Stimulated activated CD4-positive, alpha-beta T cell treated with anti-CD3 and anti-CD28 coated beads, Interleukin-1b, Interleukin-23, amount 100 ng/mL, for 4 hours (primary cell): ENCODE measurements at places on chromosomes 2 and 18.

DNA sequence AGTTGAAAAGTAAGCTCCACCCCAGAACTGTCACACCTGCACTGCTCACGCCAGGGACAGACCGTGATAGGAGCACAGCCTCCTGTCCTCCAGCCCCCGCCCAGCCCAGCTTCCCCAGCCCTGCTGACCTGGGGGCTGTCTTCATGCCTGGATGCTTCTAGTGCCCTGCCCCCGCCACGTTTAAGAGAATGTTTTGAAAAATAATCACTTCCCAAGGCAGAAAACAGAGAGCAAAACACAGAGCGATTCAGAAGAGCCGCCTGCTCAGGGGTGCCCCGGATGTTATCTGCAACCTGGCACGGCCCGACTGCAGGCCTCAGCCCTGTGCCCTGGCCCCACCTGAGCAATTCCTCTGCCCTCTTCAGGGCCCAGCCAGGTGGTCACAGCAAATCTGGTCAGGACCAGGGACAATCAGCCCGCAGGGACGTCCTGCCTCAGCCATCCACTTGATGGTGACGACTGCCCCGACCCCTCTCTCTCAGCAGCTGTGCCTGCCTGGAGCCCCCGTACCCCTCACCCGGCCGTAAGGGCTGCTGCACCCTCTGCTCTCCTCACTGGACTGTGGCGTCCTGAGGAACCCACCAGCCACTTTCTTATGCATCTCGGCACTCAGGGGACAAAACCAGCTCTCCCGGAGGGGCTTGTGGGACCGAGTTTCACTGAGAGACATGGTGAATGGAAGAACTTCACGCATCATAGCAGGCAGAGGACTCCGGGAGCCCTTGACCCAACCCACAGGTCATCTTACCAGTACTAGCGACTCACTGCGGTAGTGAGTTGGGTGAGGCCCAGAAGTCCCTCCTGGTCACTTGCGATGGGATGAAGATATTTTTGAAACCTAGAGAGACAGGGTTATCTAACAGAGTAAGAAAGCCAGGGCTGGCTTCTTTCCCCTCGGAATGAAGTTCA lies 30.2 kb downstream of the ADI1 start:
- no peak for DNase-seq

DNA sequence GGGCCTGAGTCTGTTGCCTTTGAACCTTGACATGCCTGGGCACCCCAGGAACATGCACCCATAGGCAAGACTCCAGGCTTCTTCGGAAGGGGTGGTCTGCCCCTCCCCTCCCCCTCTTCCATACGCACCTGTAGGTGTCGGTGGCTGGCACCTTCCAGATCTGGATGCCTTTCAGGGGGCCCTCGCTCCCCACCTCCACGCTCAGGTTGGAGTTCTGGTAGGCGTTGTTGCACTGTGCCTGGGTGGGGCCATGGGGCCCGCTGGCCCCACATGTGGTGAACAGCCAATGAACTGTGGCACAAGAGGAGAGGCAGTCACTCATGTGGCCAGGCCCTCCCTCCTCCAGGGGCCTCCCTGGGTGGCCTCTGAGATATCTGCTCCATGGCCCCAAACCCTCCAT lies 135.8 kb downstream of the CLIP4 start:
- no peak for DNase-seq

DNA sequence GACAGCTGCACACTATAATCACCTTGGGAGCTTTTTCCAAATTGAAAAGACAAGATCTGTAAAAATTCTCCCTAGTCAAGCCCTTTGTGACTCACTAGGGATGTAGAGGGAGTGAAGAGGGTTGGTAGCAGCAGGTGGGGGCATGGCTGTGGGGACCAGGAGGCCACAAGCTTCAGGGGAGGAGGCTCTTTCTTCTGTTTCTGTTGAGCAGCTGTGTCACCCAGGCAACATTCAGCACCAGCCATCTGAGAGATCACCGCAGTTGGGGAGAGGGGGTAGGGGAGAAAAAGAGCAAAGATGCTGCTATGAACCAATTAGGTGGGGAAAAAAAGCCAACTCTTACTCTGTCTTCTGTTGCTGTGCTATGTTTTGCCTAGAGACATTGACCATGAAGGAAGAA lies 352.3 kb upstream of the MEIS1 start:
- DNase-seq: no peak

GRCh38 chr2:19358242-19359020 lies at the start of gene OSR1:
OSR1 (minus strand) TSS chr2:19358623; CDS start chr2:19353805, 4,818 bp downstream.
- DNase-seq: no peak

- no peak for DNase-seq
Observed at GRCh38 chr2:187500585-187501359, 52.7 kb upstream of the CALCRL start.

DNA sequence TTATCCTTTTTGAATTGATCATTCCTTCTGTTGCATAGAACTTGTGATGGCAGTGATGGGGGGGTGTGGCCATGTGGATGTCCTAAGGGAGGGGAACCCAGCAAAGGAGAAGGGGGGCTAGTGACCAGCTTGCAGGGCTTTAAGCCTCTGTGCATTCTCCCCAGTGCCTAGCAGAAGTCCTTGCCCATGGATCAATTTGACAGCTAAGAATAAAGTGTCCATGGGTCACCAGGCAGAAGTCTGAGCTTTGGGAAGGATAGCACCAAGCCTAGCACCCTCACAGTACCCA lies 39.6 kb upstream of the FAM136A start:
- DNase-seq: no peak

DNA sequence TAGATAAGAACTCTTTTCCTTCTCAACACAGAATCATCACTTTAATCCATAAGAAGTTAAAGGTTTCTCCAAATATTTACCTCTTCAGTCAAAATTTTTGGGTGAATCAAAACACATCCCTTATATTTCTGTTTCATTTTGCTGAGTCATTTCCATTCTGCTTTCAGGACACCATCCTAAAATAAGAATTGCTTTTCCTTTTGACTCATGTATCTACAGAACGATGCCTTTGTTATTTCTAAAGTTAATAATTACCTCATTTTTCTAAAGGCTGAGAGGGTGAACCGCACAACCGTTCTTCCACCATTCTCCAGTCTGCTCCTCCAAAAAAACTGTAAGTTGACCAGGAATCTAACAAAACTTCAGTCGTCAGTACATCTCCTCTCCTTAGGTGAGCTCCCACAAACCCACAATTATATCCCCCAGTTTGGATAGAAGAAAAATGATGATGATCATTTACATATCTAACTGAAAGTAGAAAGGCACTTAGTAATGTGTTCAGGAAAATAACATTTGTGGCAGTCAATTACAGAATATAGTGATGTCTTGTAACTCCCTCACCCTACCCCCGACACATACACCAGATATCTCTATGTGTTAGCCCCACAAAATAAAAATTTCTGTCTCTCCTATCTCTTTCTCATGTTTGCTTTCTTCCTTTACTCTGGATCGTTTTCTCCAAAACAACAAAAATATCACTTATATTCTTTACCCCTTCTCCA lies 162.5 kb downstream of the RAD51AP2 start:
- no peak for DNase-seq

GRCh38 chr2:121564905-121565304 lies 34.2 kb downstream of the RNU4ATAC start:
- no peak for DNase-seq

DNA sequence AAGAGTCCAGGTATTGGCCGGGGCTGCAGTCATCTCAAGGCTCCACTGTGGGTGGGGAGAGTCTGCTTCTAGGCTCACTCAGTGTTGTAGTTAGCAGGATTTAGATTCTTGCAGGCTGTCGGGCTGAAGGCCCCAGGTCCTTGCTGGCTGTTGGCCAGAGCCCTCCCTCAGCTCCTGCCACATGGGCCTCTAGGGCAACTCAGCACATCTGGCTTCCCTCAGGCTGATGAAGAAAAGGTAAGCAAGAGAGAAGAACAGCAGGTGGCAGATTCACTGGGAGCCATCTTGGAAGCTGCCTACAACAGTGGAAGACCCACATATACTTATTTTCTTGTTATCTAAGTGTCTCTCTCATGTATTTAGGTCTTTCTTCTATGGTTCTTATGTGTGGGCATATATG lies 4.3 kb downstream of the MRPS9 start:
- no peak for DNase-seq

GRCh38 chr2:238263204-238264071 lies 23.6 kb upstream of the HES6 start:
- peak; percentile 67 for DNase-seq

DNA sequence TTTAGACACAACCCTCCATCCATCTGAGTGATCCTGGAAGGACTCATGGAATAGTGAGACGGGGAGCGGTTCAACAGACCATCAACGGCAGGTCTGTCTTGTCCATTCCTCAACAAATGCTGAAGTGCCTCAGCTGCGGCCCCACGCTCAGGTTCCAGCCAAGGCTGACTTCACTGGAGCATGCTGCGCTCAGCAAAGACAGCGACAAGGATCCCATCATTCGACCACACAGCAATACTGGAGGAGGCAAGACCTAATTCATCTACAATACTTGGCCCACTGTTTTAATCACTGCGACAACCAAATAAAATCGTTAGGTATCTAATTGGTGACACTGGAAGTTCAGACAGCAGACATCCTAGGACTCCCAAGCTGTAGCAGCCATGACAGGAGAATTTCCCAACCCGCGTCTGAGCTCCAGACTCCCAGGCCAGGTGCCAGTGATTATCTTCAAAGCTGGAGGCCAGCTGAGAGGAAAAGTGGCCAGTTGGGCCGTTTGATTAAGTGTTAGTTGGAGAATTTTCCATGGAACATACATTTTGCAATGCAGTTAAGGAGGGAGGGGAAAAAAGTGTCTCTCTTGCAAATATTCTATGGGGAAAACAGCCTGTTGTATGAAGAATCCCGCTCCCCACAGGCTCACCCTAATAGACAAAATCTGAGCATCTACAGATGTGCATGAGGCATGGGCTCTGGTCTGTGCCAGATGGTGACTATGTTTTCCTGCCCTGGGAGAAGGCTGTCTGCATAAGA lies 92.5 kb upstream of the SLC35G4 start:
- DNase-seq: no peak

DNA sequence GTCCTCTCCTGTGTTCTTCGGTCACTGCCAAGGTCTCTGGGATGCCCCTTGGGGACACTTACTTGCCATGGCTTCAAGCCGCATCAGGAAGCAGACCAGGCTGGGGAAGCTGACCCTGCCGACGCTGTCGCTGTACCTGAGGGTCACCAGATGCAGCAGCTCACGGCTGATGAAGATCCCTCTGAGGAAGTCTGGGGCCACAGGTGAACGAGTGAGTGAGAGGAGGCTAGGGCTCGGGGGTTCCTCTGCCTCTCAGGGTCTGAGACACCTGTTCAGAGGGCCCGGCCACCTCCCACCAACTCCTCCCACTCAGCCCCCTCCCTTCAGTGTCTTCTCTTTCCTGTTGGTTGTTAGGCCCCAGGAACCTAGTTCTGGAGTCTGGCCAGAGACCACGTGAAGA lies 74.9 kb downstream of the CAPN13 start:
- no peak for DNase-seq

GRCh38 chr2:57429831-57430230 lies 616.8 kb upstream of the VRK2 start:
- no peak for DNase-seq

- DNase-seq: no peak
Observed at GRCh38 chr2:99461828-99462483, 27.9 kb downstream of the REV1 start.

GRCh38 chr2:100228415-100228814 lies 86.0 kb upstream of the AFF3 start:
- no peak for DNase-seq

DNA sequence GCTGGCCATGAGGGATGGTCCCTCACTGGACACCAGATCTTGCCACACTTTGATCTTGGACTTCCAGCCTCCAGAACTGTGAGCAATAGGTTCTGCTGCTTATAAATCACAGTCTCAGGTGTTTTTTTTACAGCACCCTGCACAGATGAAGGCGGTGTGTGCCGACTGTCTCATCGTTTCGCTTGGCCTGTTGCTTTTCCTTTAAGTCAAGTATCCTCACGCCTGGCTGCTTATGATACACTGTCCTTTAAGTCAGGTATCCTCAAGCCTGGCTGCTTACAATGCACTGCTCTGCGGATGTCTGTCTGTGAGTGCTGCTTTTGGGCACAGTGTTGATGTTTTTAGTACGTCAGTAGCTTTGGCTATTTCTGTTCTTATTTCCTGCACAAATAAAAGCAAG lies 40.3 kb downstream of the SALL3 start:
- DNase-seq: no peak

DNA sequence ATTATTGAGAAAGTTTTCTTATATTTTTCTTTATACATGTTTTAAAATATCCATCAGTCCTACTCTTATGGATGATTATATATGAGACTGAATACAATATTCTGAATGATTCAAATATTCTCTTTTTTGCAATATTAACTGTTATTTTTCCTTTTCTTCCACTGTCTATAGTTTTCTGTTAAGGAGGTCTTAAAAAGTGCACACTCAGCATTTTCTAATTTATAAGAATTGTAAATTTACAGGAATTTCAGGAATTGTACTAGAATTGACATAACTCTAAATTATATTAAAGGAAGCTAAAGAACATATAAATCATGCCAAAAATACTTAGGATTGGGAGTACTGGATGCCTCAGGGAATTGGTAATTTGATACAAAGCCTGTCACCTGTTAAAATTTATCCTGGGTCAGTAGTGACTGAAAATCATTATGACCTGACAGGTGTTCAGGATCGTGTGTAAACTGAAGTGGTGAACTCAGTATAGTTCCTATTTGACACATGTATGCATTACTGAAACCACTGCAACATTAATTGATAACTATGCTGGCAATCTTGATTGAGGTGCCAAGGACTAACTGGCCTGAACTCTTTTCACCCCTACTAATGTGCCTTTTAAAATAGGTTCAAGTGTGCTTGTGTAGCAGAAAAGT lies 30.4 kb downstream of the MSTN start:
- DNase-seq: no peak

GRCh38 chr2:166899676-166900075 lies 11.4 kb downstream of the XIRP2 start:
- no peak for DNase-seq

GRCh38 chr2:6073191-6074088 lies 381.3 kb downstream of the SOX11 start:
- no peak for DNase-seq

- DNase-seq: peak; percentile 21
Observed at GRCh38 chr2:7672027-7672684, 754.9 kb downstream of the RNF144A start.

GRCh38 chr18:76982841-76983583 lies 149.6 kb downstream of the MBP start:
- DNase-seq: peak; percentile 80

GRCh38 chr18:78871618-78872017 lies 108.0 kb upstream of the SALL3 start:
- DNase-seq: no peak

GRCh38 chr18:73563901-73564472 lies 583.6 kb downstream of the FBXO15 start:
- DNase-seq: no peak

DNA sequence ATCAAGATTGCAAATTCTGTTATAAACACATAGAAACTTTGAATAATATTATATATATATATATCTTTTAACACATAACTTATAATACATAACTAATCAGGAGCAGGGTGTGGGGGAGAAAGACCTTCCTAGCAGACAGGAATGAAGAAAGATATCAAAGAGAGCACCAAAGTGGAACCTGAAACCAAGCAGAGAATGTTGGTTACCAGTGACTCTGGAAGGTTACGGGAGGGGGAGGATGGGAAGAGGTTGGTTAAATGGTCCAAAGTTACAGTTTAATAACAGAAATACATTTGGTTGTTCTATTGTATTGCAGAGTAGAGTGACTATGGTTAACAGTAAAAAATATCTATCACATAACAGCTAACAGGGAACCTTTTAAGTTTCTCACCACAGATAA lies 366.7 kb downstream of the LRRTM4 start:
- no peak for DNase-seq

- DNase-seq: no peak
Observed at GRCh38 chr2:145653553-145653952, 1133.6 kb upstream of the ZEB2 start.
